ENCODE measurements at places on chromosomes 6 and 20.

DNA sequence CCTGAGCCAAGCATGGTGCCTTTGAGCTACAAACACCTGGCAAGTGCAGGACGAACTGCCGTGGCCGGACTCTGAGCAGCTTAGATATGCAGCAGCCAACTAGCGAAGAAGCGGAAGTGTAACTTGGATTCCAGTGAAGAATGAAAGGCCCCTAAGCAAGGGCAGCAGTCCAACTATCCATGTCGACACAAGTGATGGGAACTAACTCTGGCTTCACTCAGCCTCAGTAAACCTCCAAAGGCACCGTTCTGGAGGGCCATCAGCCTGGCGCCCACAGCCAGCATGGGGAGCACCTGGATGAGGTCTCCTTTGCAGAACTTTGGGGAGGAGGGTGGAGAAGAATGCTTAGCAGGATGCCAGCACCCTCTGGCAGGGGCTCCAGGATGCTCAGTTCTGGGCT lies 78.4 kb upstream of the MLN start:
- no peak for DNase-seq

GRCh38 chr6:68087399-68088133 lies 547.5 kb upstream of the ADGRB3 start:
- DNase-seq = no peak

- DNase-seq = peak; percentile 79
Measured at GRCh38 chr20:51306521-51307358, 235.8 kb downstream of the NFATC2 start.

DNA sequence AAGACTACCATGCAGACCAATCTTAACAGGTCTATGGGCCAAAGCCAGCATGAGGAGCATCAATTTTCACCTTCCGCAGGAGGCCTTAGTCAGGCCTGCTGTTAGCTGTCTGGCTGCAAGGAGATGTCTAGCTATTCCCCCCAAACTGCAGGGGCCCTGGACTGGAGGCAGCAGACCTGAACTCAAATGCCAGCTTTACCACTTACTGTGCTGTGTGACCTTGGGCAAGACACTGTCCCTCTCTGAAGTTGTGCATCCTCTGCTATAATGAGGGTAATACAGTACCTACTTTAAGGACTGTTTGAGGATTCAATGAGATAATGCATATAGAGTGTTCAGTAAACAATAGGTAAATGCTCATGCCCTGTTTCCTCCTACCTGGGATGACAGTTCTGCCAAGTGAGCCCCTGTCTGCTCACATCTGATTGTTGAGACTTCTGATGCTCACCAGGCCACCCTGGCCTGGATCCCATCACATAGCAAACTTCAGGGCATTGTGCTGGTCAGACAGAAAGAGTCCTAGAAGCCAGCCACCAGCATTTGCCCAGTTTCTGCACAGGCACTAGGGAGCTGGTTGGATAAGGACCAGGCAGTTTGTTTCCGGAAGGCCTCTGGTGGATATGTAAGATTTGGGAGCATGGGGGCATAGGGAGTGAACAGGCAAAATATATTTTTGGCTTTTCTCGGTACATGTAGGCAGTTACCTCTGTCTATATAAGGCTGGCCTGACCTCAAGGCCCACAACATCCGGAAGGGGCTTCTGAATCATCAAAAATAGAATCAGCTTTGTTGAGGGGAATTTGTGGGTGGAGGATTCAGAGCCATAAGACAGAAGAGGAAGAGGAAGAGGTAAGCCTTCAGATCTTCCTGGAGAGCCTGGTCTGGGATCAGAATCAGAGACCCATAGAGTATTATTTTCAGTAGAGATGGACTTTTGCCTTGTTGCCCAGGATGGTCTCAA lies 2.3 kb upstream of the OCSTAMP start:
- peak; percentile 89 for DNase-seq

DNA sequence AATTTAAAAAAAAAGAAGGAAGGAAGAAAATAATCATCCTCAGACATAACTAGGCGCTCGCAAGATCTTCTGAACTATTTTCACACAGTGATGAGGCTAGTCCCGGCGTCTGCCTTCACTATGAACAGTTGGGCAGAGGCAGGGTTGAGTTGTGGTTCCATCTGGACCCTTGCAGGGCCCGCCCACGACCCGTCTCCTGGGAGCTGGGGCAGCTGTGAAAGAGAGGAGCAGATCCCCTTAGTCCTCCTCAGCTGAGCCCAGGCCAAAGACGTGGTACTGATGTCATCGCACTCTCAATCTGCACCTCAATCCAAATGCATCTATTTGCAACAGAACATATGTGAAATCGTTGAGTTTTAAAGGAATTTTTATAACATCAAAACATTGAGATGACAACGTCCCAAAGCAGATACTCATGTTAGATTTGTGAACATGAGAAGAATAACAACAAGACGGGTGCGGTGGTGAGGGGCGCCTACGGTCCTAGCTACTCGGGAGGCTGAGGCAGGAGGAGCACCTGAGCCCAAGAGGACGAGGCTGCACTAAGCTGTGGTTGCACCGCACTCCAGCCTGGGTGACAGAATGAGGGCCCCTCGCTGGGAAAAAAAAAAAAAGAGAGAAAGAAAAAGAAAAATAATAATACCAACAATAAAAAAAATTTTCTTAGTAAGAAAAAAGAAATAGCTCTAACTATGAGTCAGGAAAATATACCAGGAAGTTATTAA lies 15.3 kb downstream of the TCFL5 start:
- no peak for DNase-seq

- no peak for DNase-seq
Measured at GRCh38 chr6:36268478-36269275, 1.2 kb upstream of the PNPLA1 start.

DNA sequence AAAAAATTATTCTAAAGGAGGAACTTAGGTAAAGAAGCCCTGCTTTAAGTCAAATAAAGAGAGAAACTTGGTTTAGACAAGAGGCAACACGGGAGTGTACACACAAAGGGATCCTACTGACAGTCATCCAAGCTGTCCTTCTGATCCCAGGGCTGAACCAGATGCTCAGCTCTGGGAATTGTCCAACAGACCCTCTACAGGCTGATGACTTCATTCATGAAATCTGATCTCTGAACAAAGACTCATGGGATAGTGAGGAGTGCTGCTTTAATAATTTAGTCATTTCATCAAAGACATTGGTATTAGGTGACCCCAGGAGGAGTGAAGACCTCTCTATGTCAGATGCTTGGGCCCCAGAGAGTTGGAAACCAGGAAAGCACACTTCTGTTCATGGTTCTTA lies 65.6 kb upstream of the ARMH2 start:
- no peak for DNase-seq

GRCh38 chr6:3518356-3519190 lies 61.7 kb upstream of the SLC22A23 start:
- DNase-seq = no peak
